ENCODE measurements at places on chromosomes 7 and 10. TPM values are rescaled to one million over a fixed set of nuclear protein-coding genes. Genes with fewer than 3 reads are reported as not detected.

GRCh38 chr10:130862122-130862521 is 449.4 kb downstream of the TCERG1L start:
- H3K27me3 ChIP-seq: no peaks in the 10 kb centered on the region
- H3K27ac ChIP-seq: no peak overlapping the region
- H3K36me3 ChIP-seq: no peaks in the 10 kb centered on the region
- no peak for DNase-seq
- H3K4me1 ChIP-seq: no peaks in the 10 kb centered on the region

Gene CALML5
- total RNA-seq: not detected

GRCh38 chr10:79038841-79039201 is 29.9 kb upstream of the ZMIZ1 start:
- H3K27ac ChIP-seq: no peak overlapping the region
- peaks cover 16% of the 10 kb centered on the region for H3K27me3 ChIP-seq
- H3K4me3 ChIP-seq: no peak overlapping the region
- peaks cover 17% of the 10 kb centered on the region for H3K36me3 ChIP-seq
- no peak for DNase-seq

DNA sequence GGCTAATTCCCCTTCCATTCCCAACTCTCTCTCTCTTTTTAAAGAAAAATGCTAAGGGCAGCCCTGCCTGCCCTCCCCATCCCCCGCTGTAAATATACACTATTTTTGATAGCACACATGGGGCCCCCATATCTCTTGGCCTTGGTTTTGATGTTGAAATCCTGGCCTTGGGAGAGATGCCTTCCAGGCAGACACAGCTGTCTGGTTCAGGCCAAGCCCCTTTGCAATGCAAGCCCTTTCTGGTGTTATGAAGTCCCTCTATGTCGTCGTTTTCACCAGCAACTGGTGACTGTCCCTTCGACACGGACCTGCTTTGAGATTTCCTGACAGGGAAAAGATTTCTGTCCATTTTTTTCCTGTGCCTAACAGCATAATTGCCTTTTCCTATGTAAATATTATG is 3.0 kb downstream of the ADRA2A start:
- H3K4me1 ChIP-seq: peaks cover 15% of the 10 kb centered on the region
- DNase-seq: no peak
- no peak overlapping the region for H3K27ac ChIP-seq
- peaks cover 53% of the 10 kb centered on the region for H3K27me3 ChIP-seq
- peaks cover 3% of the 10 kb centered on the region for H3K36me3 ChIP-seq

GRCh38 chr10:86254526-86255174 is 111.9 kb downstream of the GRID1 start:
- DNase-seq: no peak
- peaks cover 29% of the 10 kb centered on the region for H3K27me3 ChIP-seq
- H3K36me3 ChIP-seq: no peaks in the 10 kb centered on the region
- H3K27ac ChIP-seq: no peak overlapping the region

DNA sequence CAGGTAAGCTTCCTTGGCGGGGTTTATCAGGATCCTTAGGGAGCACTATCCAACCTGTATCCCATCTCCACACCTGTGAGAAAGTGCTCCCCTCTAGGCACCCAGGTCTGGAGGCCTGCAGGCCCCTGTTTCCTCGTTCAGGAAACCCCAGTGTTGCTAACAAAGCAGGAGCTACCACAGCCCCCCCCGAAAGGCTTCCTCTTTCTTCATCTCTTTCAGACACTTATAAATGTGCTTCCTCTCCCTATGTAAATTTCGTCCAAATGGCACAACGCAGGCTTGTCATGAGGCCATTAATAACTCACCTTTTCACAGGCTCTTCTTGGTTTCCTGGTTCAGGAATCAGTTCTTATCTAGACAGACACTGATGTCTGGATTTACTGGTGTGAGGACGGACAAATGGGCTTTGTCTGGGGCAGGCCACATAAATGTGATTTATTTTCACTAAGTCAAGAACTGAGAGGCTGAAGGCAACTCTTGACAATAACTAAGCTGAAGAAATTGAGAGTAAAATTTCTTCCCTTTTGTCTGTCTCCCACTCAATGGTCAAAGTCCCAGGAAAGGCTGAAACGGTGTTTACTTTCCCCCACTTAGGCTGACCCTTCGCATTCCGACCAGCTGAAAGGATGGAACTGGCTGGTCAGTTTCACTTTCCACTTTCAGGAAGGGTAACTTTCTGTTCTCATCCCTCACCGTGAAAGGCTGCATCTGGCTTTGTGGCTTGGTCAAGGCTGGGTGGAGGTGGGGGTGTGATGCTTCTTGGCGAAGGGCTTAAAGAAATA is 46.8 kb downstream of the PIK3AP1 start:
- no peak for DNase-seq
- no peaks in the 10 kb centered on the region for H3K27me3 ChIP-seq
- peak overlapping the region; percentile 29 for H3K27ac ChIP-seq
- peaks cover 4% of the 10 kb centered on the region for H3K4me1 ChIP-seq
- H3K4me3 ChIP-seq: no peak overlapping the region

DNA sequence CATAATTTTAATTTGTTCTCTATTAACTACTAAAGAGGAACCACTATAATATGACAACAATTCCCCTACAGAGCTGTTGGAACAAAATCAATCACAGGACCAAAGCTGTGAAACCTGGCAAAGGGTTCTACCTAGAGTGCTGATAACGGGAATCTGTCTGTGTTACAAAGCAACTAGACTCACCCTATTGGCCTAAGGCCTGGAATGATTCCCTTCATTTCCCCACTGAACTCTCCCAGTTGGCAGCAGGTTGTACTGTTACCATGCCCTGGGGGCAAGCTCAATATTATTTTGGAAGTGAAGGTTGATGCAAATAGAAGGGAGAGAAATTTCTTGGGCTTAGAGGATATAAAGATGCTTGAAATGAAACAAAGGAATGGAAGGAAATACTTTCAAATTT is 81.8 kb downstream of the SEMA3A start:
- no peak for DNase-seq
- no peaks in the 10 kb centered on the region for H3K27me3 ChIP-seq
- H3K4me3 ChIP-seq: no peak overlapping the region
- H3K36me3 ChIP-seq: no peaks in the 10 kb centered on the region
- no peak overlapping the region for H3K27ac ChIP-seq
- H3K4me1 ChIP-seq: no peaks in the 10 kb centered on the region

Gene CLRN3
- not detected for total RNA-seq

DNA sequence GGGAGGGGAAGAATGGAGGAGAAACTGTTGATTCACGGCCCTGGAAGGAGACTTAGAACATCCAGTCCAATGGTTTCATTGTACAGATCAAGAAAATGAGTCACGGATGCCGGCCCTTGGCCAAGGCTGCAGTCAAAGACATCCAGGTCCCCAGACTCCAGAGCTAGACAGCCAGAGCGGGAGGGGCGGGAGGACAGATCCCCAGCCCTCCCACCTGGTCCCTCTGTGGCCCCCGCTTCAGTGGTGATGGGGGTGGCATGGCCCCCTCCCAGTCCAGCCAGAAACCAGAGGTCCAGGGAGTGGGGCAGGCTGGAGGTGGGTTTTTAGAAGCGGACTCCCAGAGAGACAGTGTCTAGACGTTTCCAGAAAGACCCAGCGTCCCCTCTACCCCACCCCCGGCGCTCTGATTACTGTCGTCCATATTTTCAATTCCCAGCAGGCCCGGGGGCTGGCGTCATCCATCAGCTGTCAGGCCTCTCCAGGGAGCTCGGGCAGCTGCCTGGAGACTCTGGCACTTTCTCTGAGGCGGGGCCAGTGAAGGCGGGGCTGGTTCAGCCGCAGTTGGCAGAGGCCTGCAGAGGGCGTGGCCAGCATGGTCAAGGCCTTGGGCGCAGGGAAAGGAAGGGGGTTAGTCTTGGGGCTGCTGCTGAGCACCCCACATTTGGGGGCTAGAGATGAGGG is 8.0 kb upstream of the HSPB1 start:
- no peaks in the 10 kb centered on the region for H3K36me3 ChIP-seq
- H3K4me1 ChIP-seq: peaks cover 12% of the 10 kb centered on the region
- H3K27ac ChIP-seq: no peak overlapping the region
- no peak for DNase-seq

- DNase-seq: no peak
- peak overlapping the region; percentile 83 for H3K4me3 ChIP-seq
- H3K4me1 ChIP-seq: peaks cover 37% of the 10 kb centered on the region
- H3K36me3 ChIP-seq: peaks cover 3% of the 10 kb centered on the region
- peak overlapping the region; percentile 84 for H3K27ac ChIP-seq
Observed at GRCh38 chr10:60237977-60238758, 151.5 kb downstream of the ANK3 start.

Gene TMEM26
- not detected for total RNA-seq

- H3K36me3 ChIP-seq: no peaks in the 10 kb centered on the region
- H3K4me1 ChIP-seq: no peaks in the 10 kb centered on the region
- no peak overlapping the region for H3K4me3 ChIP-seq
Observed at GRCh38 chr10:10213237-10213636, 804.4 kb upstream of the CELF2 start.

Gene IGFBP1
- total RNA-seq: not detected

Gene KNDC1
- 0.42 TPM for total RNA-seq

DNA sequence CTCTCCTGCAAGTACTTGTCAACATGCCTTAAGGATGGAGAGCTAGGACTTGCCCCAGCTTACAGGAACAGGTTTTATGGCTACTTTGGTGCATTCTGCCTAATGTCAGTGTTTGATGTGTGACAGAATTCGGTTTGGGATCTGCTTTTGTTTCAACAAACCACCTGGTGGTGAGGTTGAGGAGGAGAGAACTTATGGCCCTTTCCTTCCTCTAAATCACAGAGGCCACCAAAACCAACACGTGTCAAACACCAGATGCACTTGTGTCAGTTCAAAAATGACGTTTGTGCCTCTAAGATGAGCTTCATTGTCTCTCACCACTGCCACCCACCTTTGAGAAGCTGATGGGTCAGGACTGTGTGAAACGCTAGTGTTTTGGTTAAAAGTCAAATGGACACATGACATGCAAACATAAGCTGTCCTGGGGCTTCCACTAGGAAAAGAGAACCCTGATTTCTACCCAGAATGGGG is 83.9 kb downstream of the OSBPL3 start:
- peak overlapping the region; percentile 11 for H3K27ac ChIP-seq
- H3K36me3 ChIP-seq: no peaks in the 10 kb centered on the region
- no peaks in the 10 kb centered on the region for H3K27me3 ChIP-seq
- no peak for DNase-seq

Gene C7orf57
- total RNA-seq: 0.30 TPM

GRCh38 chr10:64503429-64503828 is 982.2 kb downstream of the REEP3 start:
- no peaks in the 10 kb centered on the region for H3K4me1 ChIP-seq
- no peaks in the 10 kb centered on the region for H3K27me3 ChIP-seq
- no peak overlapping the region for H3K27ac ChIP-seq
- no peak overlapping the region for H3K4me3 ChIP-seq
- H3K36me3 ChIP-seq: no peaks in the 10 kb centered on the region

Measured in T-helper 17 cell (primary cell).